ENCODE measurements at places on chromosomes 5 and 9. TPM values are rescaled to one million over a fixed set of nuclear protein-coding genes. Genes with fewer than 3 reads are reported as not detected.
A peak's percentile ranks its signal among the peaks of the same experiment; 100 is the strongest.

Gene BTNL3
- polyA plus RNA-seq: 0.01 TPM

Gene MORN5
- polyA plus RNA-seq: not detected

Gene SLC34A3
- polyA plus RNA-seq: not detected

Gene SPINK13
- 0.25 TPM for polyA plus RNA-seq

Gene DOCK8
- polyA plus RNA-seq: 0.82 TPM

Gene CARTPT
- polyA plus RNA-seq: not detected

Gene DEPDC1B
- polyA plus RNA-seq: 0.05 TPM

Gene FREM1
- polyA plus RNA-seq: 1.5 TPM

GRCh38 chr9:105328872-105329718, 84.6 kb downstream of the SLC44A1 start:
- DNase-seq: peak; percentile 21

- no peak for DNase-seq
These were observed 64.0 kb upstream of the FOXE1 start for GRCh38 chr9:97788763-97789663.

DNA sequence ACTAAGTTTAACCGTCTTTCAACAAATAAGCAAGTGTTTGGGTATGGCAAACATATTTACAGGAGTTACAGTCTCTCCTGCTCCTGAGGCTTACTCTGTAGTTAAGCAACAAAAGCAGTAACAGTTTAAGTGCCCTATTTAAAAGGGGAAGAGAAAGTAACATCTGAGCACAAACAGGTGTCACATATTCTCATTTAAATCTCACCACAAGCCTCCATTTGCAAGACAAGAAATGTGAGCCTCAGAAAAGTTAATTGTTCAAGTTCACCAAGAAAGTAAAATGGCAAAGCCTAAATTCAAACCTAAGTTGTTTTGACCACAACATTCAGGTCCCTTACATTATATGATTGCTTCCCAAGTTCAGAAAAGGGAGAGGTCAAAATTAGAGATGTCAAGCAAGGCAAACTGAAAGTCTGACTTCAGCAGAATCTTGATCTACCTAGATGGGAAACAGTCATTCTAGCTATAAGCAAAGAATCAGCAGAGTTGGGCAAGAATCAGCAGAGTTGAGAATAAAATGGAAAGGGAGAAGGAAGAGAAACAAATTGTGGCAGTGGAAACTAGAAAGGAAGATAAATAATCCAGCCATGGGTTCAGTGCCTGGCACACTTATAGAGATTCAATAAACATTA, 93.4 kb downstream of the STRBP start:
- DNase-seq: no peak

DNA sequence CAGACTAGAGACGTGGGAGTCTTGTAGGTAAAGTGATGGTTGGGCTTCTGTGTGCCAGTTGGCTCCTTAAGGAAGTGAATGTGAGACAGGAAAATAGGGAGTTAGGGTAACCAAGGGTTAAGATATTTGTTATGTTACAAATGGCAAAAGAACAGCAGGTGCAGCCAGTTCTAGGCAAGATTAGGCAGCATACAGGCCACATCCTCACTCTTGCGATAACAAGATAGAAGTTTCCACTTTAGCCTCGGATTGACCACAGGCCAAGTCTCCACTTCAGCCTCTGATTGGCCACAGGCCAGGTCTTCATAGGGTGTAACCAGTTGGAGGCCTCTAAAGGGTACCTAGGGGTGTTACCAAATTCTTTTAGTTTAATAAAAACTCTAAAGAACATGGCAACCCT, 54.6 kb upstream of the ABCA1 start:
- no peak for DNase-seq

- DNase-seq: no peak
These were observed 603 bp downstream of the PPIP5K2 start for GRCh38 chr5:103120607-103121200.

GRCh38 chr9:16255217-16255616, 615.3 kb downstream of the BNC2 start:
- DNase-seq: no peak

GRCh38 chr5:123120197-123120596, 31.2 kb downstream of the PRDM6 start:
- DNase-seq: no peak

GRCh38 chr5:174412374-174412773, 312.0 kb upstream of the MSX2 start:
- DNase-seq: no peak

- no peak for DNase-seq
These were observed 5.0 kb upstream of the SLC34A1 start for GRCh38 chr5:177378884-177379883.

DNA sequence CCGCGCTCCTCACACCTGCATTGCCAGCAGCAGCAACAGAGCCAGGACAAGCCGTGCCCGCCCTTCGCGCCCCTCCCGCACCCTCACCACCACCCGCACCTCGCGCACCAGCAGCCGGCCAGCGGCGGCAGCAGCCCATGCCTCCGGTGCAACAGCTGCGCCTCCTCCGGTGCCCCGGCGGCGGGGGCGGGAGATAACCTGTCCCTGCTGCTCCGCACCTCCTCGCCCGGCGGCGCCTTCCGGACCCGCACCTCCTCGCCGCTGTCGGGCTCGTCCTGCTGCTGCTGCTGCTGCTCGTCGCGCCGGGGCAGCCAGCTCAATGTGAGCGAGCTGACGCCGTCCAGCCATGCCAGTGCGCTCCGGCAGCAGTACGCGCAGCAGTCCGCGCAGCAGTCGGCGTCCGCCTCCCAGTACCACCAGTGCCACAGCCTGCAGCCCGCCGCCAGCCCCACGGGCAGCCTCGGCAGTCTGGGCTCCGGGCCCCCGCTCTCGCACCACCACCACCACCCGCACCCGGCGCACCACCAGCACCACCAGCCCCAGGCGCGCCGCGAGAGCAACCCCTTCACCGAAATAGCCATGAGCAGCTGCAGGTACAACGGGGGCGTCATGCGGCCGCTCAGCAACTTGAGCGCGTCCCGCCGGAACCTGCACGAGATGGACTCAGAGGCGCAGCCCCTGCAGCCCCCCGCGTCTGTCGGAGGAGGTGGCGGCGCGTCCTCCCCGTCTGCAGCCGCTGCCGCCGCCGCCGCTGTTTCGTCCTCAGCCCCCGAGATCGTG, 517 bp downstream of the KCNN2 start:
- no peak for DNase-seq

DNA sequence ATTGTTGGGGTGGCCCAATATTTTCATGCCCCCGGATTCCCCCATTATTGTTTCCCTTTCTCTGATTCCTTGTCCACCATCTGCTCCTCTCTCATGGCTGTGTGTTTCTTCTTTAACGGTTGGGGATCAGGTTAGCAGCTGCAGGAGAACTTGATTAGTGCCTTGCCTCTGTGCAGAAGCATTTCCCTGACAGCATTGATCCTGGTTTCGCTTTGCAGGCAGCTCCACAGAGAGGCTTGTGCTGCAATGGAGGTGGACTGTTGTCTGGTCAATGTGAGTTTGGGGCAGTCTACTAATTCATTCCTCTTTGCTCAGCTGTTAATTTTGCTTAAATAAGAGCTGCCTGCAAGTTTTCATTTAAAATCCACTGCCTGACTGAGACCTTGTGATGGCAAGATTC, 32.5 kb upstream of the SSBP2 start:
- DNase-seq: no peak

- DNase-seq: peak; percentile 65
These were observed 1.8 kb downstream of the SHB start for GRCh38 chr9:38066914-38067858.

DNA sequence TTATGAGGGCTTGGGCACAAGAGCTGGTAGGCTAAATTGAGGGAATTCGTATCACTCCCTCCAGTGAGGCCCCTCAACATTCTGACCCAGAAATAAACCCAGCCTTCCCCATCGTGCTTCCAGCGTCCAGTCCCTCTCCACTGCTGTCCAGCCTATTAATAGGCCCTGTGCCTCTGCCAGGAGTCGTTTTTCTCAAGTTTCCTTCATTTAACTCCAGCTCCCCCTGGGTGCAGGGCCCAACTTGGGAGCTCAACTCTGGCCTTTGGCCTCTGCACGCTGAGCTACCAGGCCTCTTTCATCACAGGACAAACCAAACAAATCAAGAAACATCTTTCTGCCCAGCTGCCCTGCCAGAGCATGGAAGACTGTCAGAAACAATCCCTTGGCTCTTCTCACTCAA, 10.0 kb downstream of the HBEGF start:
- DNase-seq: no peak

- no peak for DNase-seq
These were observed 38.4 kb downstream of the ZNF608 start for GRCh38 chr5:124708086-124708485.

- no peak for DNase-seq
These were observed 376.8 kb downstream of the IRX2 start for GRCh38 chr5:2374703-2375102.

DNA sequence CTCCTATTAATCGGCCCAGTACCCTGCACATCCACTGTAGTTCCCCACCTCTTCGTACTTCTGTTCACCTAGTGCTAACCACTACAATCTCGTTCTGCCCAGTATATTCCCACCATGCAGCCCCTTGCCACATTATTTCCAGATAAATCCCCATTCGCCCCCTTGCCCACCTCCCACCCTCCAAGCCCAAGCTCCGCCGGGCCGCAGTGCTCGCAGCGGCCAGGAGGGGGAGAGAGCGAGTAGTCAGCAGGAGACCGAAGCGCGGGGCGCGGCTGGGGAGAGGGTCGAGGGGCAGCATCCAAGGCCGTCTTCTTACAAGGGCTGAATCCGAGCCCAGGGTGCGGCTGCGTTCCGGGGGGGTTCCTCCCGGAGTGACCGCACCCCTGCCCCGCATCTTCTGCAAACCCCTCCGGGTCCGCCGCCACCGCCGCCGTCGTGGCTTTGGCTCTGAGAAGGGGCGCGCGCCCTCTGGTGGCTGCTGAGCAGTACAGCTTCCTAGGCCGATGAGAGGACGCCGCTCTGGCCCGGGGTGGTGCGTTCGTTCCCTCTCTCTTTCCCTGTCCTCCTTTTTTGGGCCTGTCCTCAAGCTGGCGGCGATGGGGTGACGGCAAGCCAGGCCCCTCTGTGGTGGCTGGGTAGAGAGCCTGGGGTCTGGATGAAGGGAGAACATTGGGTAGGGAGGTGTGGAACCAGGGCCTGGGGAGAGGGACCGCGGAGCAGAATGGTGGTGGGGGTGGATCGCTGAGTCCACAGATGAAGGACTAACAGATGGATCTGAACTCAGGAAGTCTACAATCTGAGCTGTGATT, 30.0 kb upstream of the PSD2 start:
- DNase-seq: peak; percentile 91

- DNase-seq: peak; percentile 93
These were observed at the start of gene PKN3 for GRCh38 chr9:128702445-128702948. Gene PKN3 (plus strand): TSS chr9:128702503. CDS start chr9:128702916, 413 bp downstream.

DNA sequence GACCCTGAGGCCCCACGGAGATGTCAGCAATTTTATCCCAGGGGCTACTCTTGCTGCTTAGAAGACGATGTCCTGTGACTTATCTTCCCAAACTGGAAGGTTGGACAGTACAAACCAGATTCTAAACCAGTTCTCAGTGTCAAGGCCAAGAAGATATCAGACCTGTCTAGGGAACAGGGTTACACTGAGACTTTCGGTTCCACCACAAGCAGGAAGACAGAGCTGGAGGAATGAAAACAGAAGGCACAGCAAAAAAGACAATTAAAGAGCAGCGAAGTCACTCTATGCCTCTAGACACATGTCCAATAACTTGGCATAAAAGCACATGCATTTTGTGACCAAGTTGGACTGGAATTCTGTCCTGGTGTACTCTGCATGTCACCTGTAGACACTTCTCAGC, 73.4 kb upstream of the TMEM252 start:
- no peak for DNase-seq
